ENCODE measurements at places on chromosomes 2 and 18.

DNA sequence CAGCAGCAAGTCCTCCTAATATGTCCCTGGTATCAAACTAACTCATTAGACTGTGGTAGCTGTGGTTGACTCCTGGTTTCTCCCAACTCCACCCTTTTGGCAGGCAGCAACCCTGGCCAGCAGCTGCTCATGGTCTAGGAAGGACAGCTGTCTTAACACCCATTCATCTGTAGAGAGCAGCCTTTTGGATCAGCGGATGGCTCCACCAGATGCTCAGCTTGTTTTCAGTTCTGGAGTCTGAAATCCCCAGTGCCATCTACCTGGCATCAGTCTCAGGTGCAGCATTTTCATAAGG is 100.5 kb downstream of the SPOPL start:
- no peak for DNase-seq

- peak; percentile 40 for DNase-seq
Measured at GRCh38 chr18:13019301-13019700, 28.1 kb downstream of the CEP192 start.

DNA sequence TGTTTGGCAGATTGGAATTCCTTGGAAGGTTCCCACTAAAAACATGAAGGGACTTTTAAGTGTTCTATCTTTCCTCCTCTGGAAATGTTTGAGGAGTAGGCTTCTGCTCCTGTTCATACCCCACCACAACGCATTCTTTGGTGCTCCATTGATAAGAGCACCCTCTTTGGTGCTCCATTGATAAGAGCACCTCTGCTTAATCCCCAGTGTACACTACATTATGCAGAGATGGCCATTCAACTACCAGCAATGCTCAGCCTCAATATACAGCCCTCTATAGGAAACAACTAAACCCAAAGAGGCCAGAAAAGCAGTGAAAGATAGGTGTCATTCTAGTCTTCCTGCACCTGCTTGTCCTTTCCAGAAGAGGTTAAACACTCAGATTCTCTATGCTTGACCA is 1.8 kb upstream of the CHAC2 start:
- no peak for DNase-seq

GRCh38 chr2:210177769-210178168 is 6.6 kb upstream of the KANSL1L start:
- no peak for DNase-seq

- DNase-seq, result no peak
Measured at GRCh38 chr2:48849770-48850169, 94.2 kb upstream of the LHCGR start.

DNA sequence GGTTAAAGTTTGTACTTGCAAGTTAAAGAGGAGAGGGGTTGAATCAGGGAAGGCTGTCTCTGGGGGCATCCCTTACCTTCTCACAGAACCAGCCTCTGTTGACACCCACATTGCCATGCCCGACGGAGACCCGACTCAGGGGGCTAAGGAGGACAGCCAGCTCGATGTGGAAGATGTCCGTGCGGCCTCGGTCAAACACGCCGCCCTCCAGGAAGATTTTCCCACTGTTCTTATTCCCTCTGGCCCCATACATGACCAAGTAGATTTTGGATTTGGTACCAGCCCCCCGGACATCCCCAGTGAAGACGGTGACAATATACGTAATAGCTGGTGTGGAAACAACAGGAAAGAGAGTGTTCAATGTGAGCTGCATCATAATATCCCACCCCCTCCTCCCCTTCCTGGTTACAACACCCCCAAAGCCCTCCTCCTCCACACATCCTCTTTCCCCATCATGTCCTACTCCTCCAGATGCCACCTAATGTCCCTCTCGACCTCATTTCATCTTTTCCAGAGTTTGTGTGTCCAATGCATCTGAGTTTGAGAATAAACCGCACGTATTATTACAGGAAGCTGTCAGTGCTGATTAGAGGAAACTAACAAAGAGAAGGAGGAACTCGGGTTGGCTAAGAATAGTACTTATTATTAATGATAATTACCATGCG is 55.7 kb downstream of the LOXHD1 start:
- DNase-seq, result no peak

GRCh38 chr2:70420143-70420542 is 118.3 kb upstream of the FAM136A start:
- no peak for DNase-seq

DNA sequence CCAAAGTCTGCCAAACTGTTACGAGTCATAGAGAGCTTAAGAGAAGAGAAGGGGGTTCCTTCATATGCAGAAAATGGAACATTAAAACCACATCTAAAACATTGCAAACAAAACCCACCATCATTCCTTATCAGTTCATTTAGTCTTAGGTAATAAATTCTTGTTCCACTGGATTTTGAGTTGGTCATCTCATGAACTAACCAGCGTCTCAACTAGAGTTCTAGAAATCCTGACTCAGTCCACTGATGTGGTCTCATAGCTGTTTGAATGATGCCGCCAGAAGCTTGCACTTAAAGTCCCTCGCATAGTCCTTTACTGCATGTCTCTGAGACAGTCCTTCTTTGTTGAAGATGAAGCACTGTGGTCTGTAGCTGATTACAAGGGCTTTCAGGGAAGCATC is 15.0 kb upstream of the CAB39 start:
- no peak for DNase-seq

- DNase-seq, result peak; percentile 91
Measured at GRCh38 chr2:36597532-36598377, at the start of gene FEZ2. TSS of gene FEZ2 (minus strand) at chr2:36598168. CDS start at chr2:36598142, 26 bp downstream.

- DNase-seq, result no peak
Measured at GRCh38 chr2:109689973-109690372, 75.8 kb downstream of the SOWAHC start.

GRCh38 chr18:5311301-5311989 is 15.9 kb upstream of the ZBTB14 start:
- DNase-seq, result no peak

DNA sequence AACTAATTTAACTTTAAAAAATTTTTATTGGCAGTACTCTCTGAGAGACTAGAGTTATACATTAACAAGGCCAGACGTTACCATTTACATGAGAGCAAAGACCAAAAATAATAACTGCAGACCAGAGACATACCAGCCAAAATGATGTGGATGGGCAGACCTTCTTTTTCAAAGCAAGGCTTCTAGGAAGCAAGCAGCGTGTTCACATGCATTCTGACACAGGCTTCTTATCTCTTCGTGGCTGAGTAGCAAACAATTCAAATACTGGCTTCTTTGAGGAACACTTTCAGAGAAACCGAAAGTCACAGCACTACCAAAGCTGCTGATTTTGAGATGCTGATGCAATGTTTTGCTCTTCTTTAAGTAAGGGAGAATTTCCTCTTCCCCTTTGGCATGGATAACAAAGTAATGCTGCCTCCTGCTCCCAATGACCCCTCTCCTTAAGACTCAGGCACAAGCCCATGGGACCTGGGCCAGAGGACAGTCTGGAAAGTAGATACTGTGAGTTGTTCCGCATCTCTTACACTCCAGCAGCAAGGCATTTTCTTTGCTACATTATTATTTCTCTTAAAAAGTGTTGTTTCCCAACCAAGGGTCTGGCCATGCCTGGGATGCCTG is 181.9 kb downstream of the MREG start:
- DNase-seq, result no peak

DNA sequence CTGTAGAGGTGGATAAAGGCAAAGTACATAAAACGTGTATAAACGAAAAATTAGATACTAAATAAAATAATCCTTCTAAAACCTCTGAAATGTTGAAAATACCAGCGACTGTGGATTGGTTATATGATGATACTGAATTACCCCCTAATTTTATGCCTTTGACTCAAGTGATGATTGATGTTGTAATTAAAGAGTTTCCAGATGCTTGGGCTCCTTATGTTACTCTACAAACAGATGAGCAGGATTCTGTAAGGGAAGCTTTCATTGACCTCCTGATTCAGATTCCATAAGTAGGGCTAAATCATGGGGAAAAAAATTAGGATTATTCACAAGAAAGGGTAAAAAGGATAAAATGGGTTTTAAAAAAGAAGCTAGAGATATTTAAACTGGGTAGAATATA is 418.2 kb upstream of the SLC39A10 start:
- DNase-seq, result no peak

DNA sequence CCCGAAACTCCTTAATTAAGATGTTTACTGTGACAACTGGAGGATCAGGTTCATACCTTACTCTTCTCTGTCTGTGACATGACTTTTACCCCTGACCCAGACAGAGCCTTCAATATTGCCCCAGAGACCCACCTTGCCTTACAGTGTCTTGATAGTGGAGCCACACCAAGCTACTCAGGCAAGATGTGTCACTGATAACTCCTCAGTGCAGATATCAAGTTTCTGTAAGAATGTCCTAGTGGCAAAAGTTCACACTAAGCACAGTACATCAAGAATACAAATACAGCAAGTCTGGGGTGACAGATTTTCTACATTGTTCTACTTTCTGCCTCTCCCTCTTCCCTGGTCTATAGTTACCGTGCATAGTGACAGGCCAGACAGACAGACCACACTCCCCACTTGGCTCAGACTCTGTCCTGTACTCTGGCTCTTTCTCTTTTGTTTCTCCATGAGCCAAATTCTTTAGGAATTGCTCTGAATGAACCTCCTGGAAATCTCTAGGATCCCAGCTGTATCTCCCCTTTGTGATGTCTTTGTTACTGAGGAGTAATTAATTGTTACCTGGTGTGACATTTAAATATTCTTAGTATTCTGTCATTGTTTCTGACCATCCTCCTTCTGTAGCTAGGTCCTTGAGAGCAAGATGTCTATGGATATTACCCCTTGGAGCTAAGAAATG is 24.1 kb upstream of the APOB start:
- no peak for DNase-seq

- no peak for DNase-seq
Measured at GRCh38 chr2:168465594-168465993, 9.5 kb downstream of the CERS6 start.

DNA sequence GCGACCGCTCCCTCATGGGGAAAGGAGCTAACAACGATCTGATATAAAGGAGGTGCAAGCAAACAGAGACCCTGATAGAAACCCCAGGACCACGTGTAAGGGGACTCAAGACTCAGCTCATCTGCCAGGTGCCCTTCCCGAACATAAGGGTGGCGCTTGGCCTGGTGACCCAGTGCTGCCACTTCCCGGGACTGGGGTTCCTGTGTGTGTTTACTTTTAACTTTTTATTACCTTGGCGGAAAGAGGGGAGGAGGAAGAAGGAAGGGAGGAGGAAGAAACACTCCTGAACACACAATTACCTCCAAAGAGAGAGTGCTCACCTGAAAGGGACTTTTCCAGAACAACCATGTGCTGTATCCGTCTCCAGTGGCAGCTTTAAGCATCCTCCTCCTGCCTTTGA is 56.5 kb upstream of the EDAR start:
- no peak for DNase-seq

GRCh38 chr2:74562126-74562775 is 7.7 kb downstream of the DOK1 start:
- DNase-seq, result no peak

- no peak for DNase-seq
Measured at GRCh38 chr2:227524665-227525064, 52.7 kb downstream of the AGFG1 start.

- no peak for DNase-seq
Measured at GRCh38 chr2:85419009-85419675, 628 bp downstream of the SH2D6 start.

Data from GM06990 (cell line).